HCEC 1CT (cell line): ENCODE measurements at places on chromosomes 1 and 21.

DNA sequence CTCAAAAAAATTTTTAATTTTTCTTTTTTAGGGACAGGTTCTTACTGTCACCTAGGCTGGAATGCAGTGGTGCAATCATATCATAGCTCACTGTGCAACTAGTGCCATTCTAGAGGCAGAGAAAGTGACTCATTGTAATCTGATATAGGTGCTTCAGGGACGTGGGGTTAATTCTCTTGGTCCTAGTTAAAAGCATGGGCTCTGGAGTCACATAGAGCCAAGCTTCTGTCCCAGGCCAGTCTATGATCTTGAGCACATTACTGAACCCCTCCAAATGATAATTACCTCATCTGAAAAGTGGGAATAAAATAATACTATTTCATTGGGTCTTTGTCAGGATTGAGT lies 1.1 kb upstream of the ADIPOR1 start:
- DNase-seq = peak; percentile 70

DNA sequence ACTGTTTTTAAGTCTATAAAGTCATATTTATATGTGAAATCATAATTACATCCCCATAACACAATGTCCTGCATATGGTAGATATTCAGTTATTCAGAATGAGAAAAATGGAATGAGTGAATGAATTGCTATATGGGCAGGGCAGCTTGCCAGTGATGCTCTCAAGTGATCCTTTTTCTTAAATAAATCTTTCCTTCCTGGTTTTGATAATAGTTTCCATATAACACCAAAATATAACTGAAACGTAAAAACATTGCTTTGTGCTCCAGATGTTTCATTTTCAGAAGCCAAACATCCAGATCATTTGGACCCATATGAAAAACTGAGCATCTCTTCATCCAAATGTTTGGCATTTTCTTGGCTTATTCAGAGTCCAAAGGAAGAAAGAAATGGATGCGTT lies 30.2 kb upstream of the RGS8 start:
- DNase-seq = no peak

DNA sequence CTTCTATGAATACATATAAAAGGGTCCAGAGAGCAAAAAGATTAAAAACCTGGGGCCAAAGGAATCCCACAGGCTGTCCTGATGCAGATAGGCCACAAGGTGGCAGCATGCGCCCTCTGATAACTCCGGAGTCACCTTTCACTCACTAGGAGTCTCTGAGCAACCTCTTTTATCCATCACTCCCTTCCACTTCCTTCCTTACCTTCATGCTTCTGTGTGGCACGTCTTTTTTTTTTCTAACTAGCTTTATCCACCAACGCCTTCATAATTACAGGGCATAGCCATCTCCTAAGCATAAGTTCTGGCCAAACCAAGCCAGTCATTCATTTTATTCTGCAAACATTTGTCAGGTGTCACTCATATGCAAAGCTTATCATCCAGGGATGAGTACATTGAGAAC lies 3.9 kb upstream of the PGLYRP4 start:
- DNase-seq = peak; percentile 54

- DNase-seq = peak; percentile 70
Measured at GRCh38 chr1:165871311-165872067, 44.1 kb downstream of the UCK2 start.

GRCh38 chr1:243287652-243288051 lies 31.8 kb downstream of the SDCCAG8 start:
- DNase-seq = peak; percentile 96

DNA sequence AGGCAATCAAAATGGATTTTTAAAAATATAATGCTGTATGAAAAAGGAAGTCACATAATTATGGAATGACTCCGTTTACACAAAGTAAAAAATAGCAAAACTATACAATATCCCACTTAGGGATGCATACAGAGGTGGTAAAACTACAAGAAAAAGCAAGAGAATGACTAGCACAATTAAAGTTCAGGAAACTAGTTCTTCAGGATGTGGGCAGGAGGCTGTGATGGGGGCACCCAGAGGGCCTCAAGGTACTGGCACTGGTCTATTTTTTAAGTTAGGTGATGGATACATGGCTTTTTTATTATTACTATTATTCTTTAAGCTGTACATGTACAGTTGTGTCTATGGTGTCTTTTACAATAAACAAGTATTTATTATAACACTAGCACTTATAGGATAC lies 1.4 kb upstream of the ZC3H12A start:
- DNase-seq = no peak

DNA sequence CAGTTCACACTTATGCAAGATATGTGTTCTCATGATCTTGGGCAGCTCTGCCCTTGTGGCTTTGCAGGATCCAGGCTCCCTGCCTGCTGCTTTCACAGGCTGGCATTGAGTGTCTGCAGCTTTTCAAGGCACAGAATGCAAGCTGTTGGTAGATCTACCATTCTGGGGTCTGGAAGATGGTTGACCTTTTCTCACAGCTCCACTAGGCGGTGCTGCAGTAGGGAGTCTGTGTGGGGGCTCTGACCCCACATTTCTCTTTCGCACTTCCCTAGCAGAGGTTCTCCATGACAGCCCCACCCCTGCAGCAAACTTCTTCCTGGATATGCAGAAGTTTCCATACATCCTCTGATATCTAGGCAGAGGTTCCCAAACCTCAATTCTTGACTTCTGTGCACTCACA lies 500.5 kb downstream of the BRINP3 start:
- no peak for DNase-seq

DNA sequence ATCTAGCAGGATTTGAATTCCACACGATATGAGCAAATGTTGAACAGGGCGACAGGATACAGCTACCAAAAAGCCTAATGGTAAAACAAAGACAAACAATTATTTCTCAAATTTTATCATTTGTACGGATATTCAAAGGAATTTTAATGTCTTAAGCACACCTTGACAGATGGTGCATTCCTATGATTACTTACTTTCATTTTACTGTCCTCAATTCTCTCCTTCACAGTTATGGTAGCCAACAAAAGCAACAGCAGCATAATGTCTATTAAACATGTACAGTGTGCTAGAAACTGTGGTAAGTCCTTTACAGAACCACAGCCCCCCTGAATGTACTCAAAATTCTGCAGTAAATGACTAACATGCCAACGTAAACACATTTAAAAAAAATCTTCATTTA lies 365.8 kb downstream of the SMYD3 start:
- DNase-seq = no peak

DNA sequence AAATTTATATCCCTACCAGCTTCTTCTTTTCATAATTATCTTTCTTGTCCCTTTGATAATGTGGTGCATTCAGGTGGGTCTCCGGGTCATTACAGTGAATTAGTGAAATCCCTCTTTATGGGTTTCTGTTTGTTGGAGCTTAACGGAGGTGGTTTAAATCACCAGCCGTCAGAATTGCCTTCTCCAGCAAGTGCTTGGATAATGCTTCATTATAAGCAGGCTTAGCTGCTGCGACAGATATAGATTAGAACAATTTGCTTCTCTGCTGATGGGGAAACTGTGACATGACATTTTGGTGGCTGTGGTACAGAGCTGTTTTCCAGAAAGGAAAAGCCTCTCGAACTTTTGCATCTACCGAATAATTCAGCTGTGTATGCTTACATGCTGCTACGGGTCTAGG lies 56.9 kb downstream of the KAZN start:
- no peak for DNase-seq

GRCh38 chr1:34455121-34455520 lies 278.4 kb downstream of the C1orf94 start:
- DNase-seq = no peak

GRCh38 chr1:198968866-198969265 lies 330.0 kb downstream of the PTPRC start:
- DNase-seq = no peak

GRCh38 chr1:236951672-236952071 lies 52.6 kb downstream of the MT1HL1 start:
- no peak for DNase-seq
